ENCODE measurements at places on chromosomes 7 and 10.

DNA sequence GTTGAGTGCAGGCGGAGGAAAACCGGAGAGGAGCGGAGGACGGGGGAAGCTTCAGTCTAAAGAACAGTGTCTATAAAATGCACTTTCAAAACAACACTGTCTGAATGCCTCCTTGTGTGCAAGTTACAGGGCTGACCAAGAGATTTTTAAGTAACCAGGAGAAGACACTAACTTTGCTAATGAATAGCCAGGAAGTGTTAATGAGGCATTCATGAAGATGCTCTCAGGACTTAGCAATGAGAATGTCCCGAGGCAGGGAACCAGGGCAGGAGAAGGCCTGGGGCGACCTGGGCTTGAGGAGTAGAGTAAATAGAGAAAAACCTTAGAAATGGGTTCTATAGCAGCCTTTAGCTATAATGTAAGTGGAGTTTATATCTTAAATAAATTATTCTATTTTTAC, 312.1 kb downstream of the SKIDA1 start:
- no peak for DNase-seq

GRCh38 chr7:130957137-130957513, 223.1 kb upstream of the KLF14 start:
- no peak for DNase-seq

DNA sequence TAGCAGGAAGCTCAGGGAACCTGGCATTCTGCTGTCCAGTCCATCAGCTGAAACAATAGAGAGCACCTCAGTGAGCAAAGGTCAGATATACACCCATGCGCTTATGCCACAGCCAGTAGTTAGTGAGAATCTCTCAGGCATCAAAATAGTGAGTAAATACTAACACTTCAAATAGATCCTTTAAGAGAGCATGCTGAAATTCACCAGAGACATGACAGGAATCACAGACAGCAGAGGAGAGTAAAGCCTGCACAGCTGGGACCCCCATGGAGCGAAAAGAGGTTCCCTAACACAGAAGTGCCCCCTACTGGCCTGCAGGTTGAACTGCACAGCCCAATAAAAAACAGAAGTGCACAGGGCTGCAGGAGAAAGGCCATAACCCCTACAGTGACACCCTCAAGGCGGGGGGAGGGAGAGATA, 57.6 kb upstream of the ANTXRL start:
- DNase-seq, result no peak

GRCh38 chr7:31492086-31492485, 21.8 kb upstream of the ITPRID1 start:
- DNase-seq, result no peak

DNA sequence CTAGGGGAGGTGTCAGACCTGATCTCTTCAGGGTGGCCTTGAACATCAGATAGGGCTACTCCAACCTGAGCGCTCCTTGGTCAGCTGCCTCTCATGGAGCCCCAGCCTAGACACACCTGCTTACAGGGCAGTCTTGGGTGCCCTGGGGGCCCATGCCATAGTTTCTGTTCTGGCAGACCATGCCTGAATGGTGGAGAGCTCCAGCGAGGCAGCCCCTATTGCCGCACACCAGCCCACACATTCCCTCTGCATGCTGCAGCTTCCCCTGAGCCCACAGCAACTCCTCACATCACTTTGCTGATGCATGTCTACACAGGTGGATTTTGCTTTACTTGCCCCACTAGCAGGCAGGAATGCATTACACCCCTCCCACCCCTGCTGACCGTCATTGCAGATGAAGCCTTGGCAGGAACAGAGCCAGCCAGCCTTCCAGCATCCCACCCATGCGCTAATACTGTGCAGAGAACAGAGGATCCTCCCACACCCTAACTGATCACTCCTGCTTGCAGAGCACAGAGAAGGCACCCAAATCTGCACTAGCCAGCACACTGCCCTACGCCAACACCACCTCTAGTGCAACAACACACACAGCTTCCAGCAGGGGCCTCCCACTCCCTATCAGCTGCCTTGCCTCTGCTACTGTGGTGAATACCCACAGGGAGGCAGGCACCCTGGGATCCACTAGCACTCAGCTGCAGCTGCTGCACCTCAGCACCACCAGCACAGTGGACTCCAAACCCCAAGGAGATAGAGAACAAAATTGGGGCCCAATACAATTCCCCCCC, 43.0 kb upstream of the GRM3 start:
- DNase-seq, result no peak

DNA sequence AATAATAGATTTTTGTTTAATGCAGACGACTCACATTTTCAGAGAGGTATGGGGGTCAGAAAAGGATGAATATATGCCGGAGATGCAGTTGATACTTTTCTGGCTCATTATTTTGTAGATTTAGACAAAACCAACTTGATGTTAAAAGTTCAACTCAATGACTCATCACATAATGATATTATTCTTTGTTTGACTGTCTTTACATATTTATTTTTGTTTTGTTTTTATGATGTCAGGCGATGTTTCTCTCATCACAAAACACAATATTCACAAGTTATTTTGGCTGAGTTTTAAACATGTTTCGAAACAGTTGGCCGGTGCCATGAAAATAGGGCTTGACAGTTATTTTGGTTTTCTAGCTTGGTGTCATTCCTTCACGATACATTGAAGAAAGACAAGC, 1.3 kb downstream of the GJD4 start:
- DNase-seq, result no peak

- DNase-seq, result no peak
Measured at GRCh38 chr10:23918090-23918723, 290.7 kb upstream of the KIAA1217 start.

GRCh38 chr10:86440874-86441843, 74.6 kb upstream of the GRID1 start:
- DNase-seq, result no peak

DNA sequence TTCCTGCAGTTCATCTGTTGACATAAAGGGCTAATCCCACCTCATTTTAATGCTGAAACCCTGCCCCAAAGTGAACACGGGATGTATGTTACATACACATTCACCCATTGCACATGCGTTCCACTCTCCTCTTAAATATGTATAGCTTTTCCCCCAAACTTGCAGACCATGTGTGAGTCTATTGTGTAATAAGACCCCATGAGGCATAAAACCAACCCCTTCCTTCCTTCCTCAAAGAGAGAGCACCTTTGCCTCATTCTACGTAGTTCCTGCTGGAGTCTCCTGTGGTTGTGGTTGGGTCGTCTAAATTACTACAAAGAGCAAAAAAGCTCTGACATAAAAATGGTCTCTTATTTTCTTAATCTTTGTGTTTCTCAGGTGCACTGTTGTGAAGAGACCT, 345.7 kb upstream of the KLF6 start:
- no peak for DNase-seq

GRCh38 chr7:139453673-139454321, 29.7 kb downstream of the KLRG2 start:
- DNase-seq, result no peak
